ENCODE measurements at places on chromosomes 7 and 10.

GRCh38 chr7:87375662-87376435 lies 30.4 kb downstream of the CROT start:
- DNase-seq: no peak

DNA sequence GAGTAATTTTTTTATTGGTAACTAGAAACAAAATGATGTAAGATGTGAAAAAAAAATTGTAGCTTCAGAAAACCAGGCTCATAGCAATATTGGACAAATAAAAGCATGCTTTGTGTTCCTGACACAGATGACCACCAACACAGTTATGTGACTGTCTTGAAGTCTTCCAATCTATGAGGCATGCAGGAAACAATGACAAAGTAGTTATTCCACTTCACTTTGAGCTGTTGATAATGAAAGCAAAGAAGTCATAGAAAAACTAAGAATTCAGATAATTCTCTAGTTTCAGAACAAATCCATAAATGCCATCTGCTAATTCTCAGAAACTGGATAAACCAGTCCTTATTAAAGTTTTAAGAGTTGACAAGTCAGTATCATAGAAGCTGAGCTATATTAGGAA lies 378.4 kb upstream of the SEMA3D start:
- no peak for DNase-seq

GRCh38 chr10:123132576-123133477 lies 2.9 kb upstream of the HMX3 start:
- peak; percentile 82 for DNase-seq

DNA sequence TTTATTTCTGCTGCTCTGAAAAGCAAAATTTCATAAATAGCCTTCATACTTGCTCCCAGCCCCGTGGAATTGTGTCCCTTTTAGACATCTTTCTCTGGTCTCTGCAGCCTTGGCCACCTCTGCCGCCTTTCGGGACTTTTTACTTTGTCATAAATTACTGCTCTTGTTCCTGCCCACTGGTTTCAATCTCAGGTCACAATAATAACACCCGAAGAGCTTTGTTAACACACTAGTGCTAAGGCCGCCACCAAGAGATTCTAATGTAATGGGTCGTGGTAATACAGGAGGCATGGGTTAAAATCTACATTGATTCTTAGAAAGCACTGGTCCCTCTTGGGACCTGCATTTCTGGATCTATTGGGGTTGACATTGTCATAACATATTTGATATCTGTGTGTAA lies 276.0 kb upstream of the VWC2 start:
- no peak for DNase-seq

GRCh38 chr10:104104926-104105325 lies 17.0 kb upstream of the SFR1 start:
- DNase-seq: no peak

DNA sequence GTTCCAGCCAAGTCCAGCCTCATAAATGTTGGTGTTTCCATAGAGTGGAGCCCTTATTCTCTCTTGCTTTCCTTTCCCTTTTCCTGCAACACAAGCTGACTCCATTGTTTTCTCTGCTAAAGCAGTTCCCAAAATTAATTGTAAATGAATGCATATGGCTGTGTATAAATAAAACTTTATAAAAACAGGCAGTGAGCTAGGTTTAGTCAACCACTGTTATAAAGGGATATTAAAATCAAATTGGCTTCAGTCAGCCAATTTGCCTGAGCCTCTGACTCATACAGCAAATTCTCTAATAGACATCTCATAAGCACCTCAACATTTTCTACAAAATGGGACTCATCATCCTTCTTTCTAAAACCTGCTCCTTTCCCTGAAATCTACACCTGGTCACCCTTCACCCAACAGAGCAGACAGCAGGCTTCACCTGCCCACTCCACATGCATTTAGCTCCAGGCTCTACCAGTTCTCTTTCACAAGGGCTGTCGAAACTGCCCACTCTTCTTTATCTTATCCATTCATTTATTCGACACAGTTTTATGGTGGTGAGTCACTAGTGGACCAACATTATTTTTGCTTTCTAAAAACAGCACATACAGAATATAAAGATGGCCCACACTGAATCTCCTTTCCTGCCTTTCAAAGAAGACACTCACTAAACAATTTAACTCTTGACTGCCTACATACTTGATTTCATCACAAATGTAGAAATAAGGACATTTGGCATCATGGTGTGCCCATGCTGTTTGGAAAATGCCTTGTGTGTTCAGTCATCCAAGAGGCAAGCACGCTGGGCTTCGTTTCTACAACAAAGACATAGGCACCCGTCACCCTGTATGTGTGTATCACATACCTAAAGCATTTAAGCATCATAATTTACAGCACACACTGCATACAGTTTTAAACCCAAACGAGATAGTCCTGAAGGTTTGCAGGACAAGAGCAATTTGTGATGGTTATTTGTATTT lies 74.6 kb upstream of the C7orf33 start:
- DNase-seq: no peak

DNA sequence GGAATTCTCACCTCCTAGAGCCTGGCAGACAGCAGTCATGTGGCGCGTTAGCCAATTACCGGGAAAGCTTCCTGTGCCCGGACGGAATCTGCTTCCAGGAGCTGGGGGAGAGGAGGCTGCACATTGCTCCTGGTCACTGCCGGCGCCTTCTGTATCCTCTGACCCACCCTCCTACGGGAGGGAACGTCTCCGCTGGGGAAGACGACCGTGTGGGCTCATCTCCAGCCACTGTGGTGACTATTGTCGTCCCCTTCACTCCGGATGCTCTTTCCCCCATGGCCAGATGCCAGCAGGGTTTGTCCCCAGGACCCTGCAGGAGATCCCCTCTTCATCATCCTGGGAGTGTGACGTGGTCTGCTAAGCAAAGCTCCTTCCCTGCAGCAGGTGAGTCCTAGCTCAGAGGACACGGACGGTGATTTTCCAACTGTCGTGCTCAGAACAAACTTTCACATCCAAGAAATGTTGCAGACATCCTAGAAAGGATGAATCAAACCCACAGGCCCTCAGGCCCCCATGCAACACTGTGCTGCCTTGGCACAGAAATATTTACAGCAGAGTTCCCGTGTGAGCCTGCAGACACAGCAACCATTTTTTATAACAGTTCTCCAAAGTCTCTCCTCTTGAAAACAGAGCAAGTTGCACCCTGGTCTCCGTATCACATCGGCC lies 29.6 kb upstream of the FAM20C start:
- no peak for DNase-seq

- no peak for DNase-seq
Measured at GRCh38 chr7:11168650-11169170, 195.0 kb downstream of the PHF14 start.

DNA sequence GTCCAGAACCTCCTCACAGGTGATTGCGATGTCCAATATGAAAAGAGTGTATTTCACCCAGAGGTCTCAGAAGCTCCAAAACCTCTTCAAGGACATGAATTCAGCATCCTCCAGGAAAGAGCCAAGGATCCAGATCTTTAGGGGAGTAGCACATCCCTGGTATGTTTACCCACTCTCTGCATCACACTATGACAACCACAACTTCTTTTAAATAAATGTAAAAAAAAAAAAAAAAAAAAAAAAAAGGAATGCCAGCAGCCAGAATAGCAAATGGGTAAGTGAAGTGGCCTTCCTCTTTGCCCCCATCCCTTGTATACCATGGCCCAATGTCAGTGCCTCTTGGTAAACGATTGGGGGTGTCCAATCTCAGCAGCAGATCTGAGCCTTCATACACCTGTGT lies 67.3 kb downstream of the SORBS1 start:
- DNase-seq: no peak

- DNase-seq: no peak
Measured at GRCh38 chr10:31173752-31174151, 142.1 kb upstream of the ZNF438 start.

GRCh38 chr7:44158096-44158872 lies 17.2 kb upstream of the MYL7 start:
- peak; percentile 60 for DNase-seq

- peak; percentile 95 for DNase-seq
Measured at GRCh38 chr10:27241652-27242472, 1.3 kb upstream of the ACBD5 start.

GRCh38 chr10:7362471-7362870 lies 48.4 kb downstream of the SFMBT2 start:
- no peak for DNase-seq

DNA sequence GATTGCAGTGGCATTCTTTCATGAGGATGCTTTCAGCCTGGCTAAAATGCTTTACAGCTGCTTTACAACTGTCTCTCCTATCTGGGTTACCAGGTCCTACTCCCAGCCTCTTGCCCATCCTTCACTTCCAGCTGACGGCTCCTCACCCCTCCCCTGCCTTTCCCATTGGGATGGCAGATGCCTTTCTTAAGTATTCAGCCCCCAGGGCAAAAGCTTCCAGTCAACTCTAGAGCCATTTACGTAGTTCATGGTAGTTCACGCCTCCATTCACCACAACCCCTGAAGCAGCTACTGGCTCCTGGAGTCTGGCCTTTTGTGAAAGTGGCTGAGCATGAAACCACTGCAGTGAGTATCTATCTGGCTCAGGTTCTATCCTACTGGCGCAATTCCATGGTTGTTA lies 17.2 kb upstream of the BMPER start:
- DNase-seq: no peak

- no peak for DNase-seq
Measured at GRCh38 chr10:103894441-103894864, 23.5 kb downstream of the STN1 start.

DNA sequence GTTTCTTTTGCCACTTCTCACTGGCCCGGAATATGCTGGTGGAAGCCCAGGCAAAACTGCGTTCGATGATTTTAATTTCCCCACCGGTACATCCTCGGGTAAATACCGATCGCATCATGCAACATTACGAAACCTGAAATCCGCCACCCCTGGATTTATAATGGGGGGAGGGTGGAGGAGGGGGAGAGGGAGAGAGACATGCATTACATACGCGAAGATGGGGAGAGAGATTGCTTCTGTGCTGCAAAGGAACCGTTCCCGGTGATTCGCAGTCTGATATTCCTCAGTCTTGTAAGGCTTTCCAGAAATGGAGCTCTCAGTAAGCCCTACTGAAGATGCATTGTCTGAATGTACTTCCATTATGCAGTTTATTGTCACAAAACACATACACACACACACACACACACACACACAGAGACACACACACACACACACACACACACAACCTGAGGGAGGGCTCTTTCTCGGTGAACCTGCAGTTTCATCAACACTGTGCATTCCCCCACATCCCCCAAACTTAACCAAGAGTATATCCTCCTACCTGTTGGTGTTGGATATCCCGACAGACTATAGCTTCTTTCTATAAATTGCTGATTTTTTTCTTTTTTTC lies 741 bp downstream of the GPR85 start:
- DNase-seq: no peak

- DNase-seq: no peak
Measured at GRCh38 chr10:115969591-115969990, 303.4 kb downstream of the GFRA1 start.

DNA sequence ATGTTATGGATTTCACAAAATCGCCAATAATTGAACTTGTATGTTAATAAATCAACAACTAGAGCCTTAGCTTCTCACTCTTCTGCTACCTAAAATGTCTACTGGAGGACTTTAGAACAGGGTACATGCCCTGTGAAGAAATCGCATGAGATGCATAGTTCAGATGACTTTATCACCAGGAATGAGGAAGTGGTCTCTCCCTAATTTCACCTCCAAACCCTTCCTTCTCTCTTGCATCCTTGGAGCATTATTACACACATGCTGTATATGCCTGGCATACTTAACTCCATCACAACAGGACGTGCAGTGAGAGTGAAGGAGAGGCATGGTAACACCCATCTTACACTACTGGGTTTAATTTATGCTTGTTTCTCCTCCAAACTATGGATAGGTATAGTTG lies 27.8 kb downstream of the RHEB start:
- no peak for DNase-seq

GRCh38 chr10:93912444-93912843 lies 18.7 kb downstream of the SLC35G1 start:
- no peak for DNase-seq

DNA sequence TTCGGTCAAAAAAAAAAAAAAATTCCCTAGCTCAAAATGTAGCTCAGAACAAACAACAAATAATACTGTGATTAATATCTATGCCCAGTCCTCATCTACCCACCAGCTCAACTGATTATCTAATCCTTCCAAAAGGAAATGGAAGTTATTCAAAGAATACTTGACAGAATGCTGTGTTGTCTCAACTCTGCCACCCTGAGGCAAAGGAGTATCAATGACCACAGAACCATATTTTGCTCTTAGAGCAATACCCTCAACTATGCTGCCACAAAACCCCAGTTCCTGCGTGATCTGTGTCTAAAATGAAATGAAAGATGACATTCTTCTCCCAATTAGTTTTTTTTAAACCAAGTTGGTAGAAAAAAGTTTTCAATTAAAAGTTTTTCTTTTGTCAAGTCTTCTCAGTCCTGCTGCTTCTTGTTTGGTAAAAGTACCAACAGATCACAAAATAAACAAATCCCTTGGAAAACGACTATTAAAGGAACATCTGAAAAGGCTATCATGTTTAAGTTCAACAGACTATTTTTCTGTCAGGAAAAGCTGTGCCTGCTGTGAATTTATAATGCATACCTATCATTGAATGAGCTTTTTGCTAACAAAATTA lies 21.6 kb downstream of the RBM28 start:
- no peak for DNase-seq

GRCh38 chr7:151351967-151352366 lies 10.4 kb downstream of the NUB1 start:
- DNase-seq: no peak

GRCh38 chr7:70356085-70356786 lies 758.0 kb downstream of the AUTS2 start:
- DNase-seq: no peak

GRCh38 chr7:106756884-106757283 lies 95.9 kb upstream of the CCDC71L start:
- DNase-seq: no peak

DNA sequence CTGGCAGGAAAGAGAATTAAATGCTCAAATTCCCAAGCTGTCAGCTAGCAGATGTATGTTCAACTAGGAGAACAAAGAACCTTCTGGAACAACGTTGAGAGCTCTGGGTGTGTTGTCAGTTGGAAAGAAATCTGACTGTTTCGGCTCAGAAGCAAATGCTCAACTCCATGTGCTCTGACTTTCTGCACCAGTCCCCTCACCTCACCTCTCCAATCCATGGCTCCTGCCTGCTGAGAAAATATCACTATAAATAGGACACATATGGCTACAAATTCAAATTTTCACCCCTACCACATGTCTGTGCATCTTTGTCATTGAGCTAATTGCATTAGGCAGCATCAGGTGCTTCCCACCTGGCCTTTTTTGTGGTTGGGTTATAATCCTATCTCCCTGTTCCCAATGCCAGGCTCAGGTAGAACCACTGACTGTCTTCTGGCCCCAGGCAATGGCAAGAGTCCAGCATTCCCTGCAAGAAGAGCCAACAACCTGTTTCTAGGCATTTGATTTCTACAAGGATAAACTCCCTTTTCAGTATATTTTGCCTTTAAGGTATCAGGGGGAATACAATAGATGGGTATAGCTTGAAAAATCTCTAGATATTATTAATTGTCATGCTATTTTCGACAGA lies 142.6 kb upstream of the LSM8 start:
- no peak for DNase-seq

- DNase-seq: no peak
Measured at GRCh38 chr7:44917465-44917864, 32.1 kb upstream of the PURB start.

GRCh38 chr10:4515721-4516120 lies 310.3 kb upstream of the AKR1E2 start:
- DNase-seq: no peak

GRCh38 chr10:3865565-3865964 lies 80.6 kb upstream of the KLF6 start:
- DNase-seq: no peak

GRCh38 chr7:112699725-112700513 lies 90.3 kb downstream of the TMEM168 start:
- DNase-seq: no peak

- DNase-seq: no peak
Measured at GRCh38 chr7:96244992-96245292, 77.0 kb downstream of the SLC25A13 start.

Data from tibial artery (tissue), 4 donors.